Stimulated activated CD8-positive, alpha-beta memory T cell treated with anti-CD3 and anti-CD28 coated beads, Interleukin-4, amount 100 ng/mL, for 1 hour (primary cell): ENCODE measurements at places on chromosomes 12 and 14.

- no peak for DNase-seq
These were observed 413.2 kb downstream of the SOX5 start for GRCh38 chr12:23536293-23536692.

GRCh38 chr12:10636611-10637010, 23.2 kb upstream of the MAGOHB start:
- no peak for DNase-seq

GRCh38 chr12:14185427-14186192, 179.9 kb upstream of the ATF7IP start:
- DNase-seq = no peak

- no peak for DNase-seq
These were observed 4.6 kb upstream of the CYP46A1 start for GRCh38 chr14:99679543-99679942.

- DNase-seq = no peak
These were observed 35.3 kb downstream of the CAPS2 start for GRCh38 chr12:75294797-75295196.

DNA sequence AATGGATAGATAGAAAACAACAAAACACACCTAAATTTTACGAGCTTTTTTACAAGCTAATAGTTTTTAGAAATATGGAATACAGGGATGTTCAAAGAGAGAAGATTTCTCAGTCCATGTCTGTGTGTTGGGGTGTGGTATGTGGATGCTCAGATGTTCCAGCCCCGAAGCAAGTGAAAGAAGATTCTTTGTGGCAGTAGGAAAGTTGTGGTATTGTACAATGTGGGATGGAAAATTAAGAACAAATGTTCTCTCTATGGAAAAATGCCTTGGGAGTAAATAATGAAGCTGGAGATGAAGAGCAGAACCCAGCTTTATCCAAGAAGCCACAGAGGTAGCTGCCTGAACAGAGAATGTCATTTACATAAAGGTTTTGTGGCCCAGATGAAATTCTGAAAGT, 150.3 kb upstream of the PRKD1 start:
- no peak for DNase-seq

GRCh38 chr14:55309761-55310365, 38.6 kb downstream of the FBXO34 start:
- no peak for DNase-seq

DNA sequence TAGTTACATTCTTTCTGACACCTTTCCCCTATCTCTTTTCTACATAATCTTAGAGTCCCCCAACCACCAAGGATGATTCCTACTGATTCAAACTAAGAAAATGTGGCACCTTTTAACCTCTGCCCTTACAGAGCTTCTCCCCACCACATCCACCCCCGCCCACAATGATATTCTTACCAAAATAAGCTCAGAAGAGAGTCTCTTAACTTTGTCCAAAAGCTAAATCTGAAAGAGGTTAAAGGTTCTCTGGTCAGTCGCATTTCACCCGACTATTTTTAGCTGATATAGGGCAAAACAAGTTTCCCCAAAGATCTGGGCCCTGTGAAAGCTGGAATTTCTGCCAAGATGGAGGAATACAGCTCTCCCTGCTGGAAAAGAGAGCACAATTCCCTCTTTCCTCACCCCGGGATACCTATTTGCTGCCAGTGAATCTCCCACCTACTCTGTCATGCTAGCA, 128.6 kb downstream of the ZFP36L1 start:
- DNase-seq = no peak
